Fibroblast of skin of scalp (primary cell): ENCODE measurements at places on chromosomes 2 and 18.

DNA sequence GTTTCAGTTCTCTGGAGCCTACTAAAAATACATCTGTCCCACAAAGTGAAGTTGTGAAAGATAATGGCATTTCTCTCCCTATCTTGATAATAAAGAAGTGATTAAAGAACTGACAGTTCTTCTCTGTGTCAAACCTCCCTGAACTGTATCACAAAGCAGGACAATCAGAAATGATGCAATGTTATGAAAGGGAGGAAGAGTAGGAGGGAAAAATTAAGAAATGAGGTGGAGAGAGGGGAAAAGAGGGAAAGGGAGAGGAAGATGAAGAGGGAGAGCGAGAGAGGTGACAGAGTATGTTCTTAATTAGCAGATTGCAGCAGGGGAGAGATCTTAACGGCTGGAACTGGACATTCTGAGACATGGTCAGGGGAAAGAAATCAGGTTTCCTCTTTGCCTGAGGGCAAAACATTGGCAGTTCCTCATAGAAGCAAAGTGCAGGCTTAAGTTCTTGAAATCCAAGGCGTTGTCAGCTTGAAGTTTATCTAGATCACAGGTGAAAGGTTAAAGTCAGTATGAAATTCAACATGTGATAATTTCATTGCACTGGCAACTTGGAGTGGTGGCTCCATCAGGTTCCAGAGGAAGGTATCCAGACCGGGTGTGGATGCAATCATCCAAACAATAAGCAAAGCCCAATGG is 54.6 kb downstream of the RDH14 start:
- no peak for DNase-seq

DNA sequence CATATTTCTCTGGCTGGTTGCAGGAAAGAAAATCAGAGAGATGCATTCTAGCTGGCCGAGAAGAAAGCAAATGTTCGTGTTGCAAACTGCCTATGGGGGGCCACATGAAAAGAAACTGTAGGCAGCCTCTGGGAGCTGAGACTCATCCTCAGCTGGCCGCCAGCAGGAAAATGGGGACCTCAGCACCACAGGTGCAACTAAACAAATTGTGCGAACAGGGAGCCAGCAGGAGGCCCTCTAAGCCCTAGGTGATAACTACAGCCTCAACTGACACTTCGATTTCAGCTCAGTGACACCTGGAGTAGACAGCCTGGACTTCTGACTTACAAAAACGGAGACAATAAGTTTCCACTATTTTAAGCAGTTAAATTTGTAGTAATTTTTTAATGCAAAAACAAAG is 107.3 kb downstream of the DTNB start:
- no peak for DNase-seq

GRCh38 chr2:1459727-1460126 is 46.5 kb downstream of the TPO start:
- DNase-seq = no peak

DNA sequence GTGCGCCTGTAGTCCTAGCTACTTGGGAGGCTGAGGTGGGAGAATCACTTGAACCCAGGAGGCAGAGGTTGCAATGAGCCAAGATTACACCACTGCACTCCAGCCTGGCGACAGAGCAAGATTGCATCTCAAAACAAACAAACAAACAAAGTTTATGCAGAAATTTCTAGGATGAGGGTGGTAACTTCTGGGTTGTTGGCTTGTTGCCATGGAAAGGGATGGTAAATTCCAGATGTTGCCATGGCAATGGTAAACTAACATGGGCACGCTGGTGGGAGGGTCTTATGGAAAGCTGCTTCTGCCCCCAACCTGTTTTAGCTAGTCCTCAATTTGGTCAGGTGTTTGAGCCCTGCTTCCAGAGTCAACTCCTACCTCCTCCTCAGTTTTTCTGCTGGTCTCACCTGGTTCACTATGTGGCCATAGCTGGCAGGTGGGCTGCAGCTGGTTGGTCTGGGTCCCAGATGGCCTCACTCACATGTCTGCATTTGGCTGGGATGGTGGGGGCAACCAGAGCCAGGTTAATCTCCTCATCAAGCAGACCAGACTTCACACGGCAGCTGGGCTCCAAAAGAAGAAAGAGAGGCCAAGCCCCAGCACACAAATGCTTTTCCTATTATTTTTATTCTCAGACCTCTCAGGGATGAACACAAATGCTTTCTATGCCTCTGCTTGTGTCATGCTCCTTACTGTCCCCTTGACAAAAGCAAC is 26.6 kb upstream of the TEX44 start:
- DNase-seq = no peak

- peak; percentile 82 for DNase-seq
Observed at GRCh38 chr18:36296650-36297416, 680 bp upstream of the FHOD3 start.

DNA sequence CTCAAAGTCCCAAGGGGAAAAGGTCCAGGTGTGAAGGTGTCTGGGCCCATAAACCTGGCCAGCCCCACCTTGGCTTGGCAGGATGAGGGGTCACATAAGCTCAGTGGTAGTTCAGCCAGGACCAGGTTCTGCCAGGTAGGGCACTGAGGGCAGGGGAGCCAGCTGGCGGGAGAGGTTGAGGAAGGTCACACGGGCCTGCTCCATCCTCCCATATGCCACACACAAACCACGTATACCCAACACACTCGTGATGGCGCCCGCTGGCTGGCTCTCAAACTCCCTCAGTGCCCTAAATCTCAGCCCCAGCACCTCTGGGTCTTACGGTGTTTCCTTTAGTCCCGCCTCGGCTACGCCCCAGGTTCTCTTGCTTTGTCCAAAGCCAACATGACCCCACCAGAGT is 160.5 kb downstream of the ZFP36L2 start:
- DNase-seq = no peak

DNA sequence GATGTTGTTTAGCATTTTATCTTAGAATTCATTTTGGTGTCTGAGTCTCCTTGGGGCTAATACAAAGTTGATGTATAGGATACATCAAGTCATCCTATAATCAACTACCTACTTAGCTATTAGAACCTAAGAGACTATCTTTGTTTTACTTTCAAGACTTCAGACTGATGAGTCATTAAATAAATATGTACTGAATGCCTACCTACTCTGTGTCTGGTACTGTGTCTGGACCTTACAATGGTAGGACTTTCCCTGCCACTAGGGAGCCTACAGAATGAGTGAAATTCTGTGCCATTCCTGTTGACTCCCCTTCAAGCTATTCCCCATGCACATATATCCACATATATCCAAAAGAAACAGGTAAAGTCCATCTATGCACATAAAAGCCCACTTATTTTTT is 114.5 kb downstream of the ERBB4 start:
- no peak for DNase-seq

GRCh38 chr2:196170213-196170605 is 1.2 kb downstream of the STK17B start:
- peak; percentile 36 for DNase-seq

DNA sequence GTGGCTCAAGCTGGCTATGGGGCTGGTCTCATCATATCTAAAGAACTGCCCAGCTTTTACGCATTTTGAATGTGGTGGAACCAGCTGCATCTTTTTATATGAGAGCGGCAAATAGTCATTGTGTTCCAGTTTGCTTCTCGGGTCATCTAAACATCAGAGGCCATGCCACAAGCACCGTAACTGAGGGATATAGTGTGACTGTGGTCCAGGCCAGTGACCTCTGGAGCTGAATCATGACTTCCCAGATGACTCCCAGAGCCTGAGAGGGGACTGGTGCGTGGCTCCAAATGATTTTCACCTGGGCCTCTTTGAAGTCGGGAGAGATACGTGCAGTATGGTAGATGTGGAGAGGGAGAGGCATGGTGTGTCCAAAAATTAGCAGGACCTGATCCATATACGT is 271.0 kb downstream of the NEDD4L start:
- DNase-seq = no peak

- no peak for DNase-seq
Observed at GRCh38 chr2:209946539-209946938, 55.9 kb upstream of the RPE start.

GRCh38 chr2:143819190-143819735 is 690.0 kb downstream of the ARHGAP15 start:
- peak; percentile 15 for DNase-seq

DNA sequence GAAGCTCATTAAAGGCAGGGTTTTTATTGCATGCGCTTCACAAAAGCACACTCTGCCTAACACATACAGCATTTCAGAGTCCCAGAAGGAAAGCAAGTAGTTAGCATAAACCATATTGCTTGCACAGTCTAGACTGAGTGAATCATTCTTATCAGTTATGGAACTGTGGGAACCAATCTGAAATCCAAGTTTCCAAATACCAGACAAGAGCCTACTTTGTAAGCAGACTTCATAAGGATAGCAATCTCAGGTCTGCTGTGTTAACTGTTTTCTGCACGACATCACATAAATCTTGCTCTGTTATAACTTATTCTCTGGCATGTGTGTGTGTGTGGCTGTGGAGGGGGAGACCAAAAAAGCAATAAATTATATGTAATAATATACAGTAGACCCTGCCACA is 608.1 kb upstream of the REG3G start:
- no peak for DNase-seq

- DNase-seq = no peak
Observed at GRCh38 chr18:48022021-48022420, 91.6 kb upstream of the SMAD2 start.

DNA sequence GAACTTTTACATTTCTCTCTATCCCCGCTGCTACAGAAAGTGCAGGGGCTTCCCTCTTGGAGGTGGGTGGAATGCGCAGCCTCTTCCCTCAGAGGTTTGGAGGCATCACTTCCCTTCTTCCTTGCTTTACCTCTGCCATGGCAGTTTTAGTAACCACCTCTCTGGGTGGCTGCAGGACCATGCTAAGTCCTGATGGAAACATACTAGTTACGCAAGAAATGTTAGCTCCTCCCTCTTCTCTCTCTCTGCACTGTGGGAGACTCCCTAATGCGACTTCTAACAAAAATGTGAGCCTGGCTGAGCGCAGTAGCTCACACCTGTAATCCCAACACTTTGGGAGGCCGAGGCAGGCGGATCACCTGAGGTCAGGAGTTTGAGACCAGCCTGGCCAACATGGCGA is 116.8 kb upstream of the RAB6C start:
- no peak for DNase-seq

GRCh38 chr18:48728204-48728833 is 189.5 kb downstream of the CTIF start:
- peak; percentile 99 for DNase-seq

DNA sequence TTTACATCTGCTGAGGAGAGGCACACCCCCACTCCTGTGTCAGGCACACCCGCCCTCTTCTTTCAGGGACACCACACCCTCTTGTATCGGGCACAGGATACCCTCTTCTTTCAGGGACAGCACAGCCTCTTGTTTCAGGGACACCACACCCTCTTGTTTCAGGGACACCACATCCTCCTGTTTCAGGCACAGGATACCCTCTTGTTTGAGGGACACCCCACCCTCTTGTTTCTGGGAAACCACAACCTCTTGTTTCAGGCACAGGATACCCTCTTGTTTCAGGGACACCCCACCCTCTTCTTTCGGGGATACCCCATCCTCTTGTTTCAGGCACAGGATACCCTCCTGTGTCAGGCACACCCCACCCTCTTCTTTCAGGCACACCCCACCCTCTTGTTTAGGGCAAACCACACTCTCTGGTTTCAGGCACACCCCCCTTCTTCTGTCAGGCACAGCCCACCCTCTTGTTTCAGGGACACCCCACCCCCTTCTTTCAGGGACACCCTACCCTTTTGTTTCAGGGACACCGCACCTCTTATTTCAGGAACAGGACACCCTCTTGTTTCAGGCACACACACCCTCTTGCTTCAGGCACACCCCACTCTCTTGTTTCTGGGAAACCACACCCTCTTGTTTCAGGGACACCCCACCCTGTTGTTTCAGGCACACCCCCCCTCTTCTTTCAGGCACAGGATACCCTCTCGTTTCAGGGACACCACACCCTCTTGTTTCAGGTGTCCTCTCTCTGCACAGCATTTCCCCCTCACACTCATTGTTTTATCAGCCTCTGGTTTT is 96.2 kb downstream of the TPO start:
- no peak for DNase-seq

DNA sequence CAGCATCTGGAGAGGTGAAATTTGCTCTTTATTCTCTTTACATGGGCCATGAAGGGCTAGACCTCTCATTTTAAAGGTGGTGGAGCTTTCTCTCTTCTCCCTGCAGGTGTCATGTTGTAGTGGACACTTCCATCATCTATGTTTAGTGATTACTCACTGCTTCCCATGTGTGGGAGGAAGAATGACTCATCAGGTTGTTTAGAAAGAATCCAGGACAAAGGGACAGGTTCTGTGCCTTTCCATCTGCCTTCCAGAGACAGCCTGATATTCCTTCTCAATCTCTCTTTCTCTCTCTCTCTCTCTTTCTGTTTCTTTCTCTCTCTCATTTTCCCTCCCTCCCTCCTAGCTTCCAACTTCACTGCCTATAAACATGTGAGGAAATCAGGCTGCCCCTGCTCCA is 38.7 kb downstream of the SCG2 start:
- DNase-seq = peak; percentile 33

DNA sequence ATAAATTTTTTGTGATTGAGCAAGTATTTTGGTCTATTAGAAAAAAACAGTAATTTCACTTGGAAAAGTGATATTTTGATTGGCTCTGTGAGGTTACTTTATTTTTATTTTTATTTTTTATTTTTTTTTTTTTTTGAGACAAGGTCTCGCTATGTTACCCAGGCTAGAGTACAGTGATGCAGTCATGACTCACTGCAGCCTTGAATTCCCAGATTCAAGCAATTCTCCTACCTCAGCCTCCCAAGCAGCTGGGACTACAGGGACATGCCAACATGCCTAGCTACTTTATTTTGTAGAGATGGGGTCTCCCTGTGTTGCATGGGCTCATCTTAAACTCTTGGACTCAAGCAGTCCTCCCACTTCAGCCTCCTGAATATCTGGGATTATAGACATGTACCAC is 60.9 kb upstream of the MGAT5 start:
- DNase-seq = peak; percentile 90

- no peak for DNase-seq
Observed at GRCh38 chr2:111149882-111150455, 29.3 kb downstream of the BCL2L11 start.

GRCh38 chr2:180662941-180663471 is 317.4 kb upstream of the UBE2E3 start:
- DNase-seq = peak; percentile 33

DNA sequence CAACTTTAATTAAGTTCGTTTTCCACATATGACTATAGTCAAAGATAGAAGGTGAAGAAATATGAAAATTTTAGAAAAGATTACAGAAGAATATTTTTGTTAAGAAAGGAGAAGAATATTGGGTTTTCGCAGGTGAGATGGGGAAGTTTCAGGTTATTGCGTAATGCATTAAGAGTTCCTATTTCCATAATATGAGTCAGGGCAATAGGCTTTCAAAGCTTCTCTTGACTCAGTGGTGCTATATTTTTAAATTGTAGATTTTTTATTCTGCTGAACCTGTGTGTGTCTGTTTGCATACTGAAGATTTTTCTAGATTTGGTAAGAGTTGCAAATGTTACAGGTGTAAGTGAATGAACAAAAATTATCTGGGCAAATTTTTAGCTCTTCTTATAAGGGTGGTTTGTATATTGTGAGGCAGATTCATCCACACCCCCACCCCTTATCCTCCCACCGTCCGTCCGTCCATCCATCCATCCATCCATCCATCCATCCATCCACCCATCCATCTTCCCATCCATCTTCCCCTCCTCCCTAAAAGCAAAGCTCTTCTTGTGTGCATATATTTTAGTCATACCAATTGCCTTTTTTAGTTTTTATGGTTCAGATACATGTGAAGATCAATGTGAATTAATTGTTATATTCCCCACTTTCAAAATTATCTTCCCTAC is 69.6 kb downstream of the MYO1B start:
- DNase-seq = no peak

GRCh38 chr2:101844055-101844635 is 146.6 kb downstream of the MAP4K4 start:
- peak; percentile 88 for DNase-seq
